ENCODE measurements at places on chromosomes 4 and X.

GRCh38 chrX:39866229-39866628, 231.5 kb downstream of the BCOR start:
- DNase-seq, result no peak

DNA sequence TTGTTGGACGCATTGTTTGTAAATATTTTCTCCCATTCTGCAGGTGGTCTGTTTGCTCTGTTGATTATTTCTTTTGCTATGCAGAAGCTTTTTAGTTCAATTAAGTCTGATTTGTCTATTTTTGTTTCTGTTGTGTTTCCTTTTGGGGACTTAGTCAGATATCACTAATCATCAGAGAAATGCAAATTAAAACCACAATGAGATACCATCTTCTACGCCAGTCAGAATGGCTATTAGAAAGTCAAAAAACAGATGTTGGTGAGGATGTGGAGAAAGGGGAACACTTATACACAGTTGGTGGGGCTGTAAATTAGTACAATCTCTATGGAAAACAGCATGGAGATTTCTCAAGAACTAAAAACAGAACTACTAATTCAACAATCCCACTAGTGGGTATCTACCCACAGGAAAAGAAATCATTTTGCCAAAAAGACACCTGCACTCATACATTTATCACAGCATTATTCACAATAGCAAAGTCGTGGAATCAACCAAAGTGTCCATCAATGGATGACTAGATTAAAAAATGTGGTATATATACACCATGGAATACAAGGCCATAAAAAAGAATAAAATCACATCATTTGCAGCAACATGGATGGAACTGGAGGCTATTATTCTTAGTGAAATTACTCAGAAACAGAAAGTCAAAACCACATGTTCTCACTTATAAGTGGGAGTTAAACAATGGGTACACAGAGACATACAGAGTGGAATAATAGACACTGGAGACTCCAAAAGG, 8.1 kb downstream of the COQ2 start:
- DNase-seq, result no peak

DNA sequence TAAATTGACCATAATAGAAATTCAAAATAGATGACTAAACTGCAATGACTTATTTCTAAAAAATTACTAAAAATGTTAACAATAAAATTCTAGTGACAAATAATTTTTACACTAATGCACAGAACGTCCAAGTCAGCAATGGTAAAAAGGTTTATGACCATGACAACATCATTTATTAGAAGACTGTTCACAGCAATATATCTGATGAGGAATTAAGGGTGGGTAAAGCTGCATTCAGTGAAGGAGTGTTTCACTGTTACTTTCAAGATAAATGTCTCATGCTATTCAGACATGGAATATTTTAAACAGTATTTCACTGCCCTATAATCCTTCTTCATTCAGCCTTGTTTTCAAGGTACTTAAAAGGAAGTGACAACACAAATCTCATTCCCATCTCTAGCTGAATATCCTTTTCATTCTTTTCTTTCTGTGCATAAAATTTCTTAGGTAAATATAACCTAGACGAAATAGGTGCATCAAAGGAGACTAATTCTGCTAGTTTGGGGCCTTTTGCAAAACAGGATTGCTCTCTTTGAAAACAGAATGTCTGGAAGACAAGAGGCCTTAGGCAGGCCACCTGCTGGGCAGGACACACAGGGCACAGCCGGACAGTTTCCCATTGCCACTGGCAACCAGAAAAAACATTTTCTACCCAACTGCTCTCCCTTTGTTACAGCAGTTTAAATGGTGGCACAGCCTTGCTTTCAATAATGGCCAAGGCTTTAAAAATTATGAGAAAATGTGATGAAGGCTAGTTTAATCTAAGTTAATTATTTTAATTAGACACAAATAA, 600.3 kb downstream of the SPRY1 start:
- no peak for DNase-seq

DNA sequence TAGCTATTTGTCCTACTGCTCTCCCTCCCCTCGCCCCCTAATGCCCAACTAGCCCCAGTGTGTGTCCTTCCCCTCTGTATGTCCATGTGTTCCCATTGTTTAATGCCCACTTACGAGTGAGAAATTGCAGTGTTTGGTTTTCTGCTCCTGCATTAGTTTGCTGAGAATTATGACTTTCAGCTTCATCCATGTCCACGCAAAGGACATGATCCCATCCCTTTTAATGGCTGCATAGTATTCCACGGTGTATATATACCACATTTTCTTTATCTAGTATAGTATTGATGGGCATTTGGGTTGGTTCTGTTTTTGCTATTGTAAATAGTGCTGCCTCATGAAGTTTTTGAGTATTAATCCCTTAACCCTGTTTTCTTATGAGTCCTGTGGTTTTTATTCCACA, 33.6 kb upstream of the CFAP299 start:
- no peak for DNase-seq

DNA sequence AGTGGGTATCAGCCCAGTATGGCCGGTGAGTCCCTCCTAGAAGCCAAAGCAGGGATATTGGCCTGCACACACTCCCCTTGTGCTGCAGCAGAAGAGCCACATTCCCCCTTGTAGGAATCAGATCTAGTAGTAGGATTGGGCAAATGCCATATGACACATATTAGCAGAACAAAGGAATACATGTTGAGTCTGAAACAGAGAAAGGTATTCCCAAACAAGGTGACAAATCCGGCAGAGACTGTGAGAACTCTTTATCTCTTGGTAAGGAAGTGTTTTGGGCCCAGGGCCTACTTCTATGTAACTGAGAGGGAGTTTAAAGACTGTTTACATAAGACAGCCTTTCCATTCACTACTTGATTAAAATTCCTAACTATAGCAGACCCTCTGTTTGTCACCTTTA, 1382.0 kb downstream of the FAM133A start:
- no peak for DNase-seq

DNA sequence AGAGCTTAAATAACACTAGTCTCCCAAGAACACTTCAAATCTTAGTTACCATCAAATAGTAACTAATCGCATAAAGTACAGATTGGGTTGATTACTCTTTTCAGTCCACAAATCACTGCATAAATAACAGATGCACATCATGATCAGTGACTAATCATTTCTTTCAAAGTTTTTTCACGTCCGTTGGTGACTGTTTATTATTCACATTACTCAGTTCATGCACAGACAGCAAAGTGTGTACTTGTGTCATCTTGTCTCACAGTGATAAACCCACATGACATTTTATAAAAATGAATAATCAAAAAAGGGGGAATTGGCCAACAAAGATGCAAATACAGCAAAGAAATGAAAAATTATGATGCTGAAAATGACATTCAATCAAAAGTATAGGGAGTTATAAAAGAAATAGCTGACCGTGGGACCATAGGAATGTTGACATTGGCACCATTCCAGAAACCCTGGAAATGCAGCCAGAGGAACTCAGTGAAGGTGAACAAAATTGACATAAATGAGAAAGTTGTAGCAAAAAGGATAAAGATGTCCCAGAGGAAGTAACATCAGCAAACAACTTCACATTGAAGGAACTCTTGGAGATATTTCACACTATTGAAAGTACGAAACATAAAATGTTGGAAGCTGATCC, 161.5 kb downstream of the SOX3 start:
- DNase-seq, result no peak

DNA sequence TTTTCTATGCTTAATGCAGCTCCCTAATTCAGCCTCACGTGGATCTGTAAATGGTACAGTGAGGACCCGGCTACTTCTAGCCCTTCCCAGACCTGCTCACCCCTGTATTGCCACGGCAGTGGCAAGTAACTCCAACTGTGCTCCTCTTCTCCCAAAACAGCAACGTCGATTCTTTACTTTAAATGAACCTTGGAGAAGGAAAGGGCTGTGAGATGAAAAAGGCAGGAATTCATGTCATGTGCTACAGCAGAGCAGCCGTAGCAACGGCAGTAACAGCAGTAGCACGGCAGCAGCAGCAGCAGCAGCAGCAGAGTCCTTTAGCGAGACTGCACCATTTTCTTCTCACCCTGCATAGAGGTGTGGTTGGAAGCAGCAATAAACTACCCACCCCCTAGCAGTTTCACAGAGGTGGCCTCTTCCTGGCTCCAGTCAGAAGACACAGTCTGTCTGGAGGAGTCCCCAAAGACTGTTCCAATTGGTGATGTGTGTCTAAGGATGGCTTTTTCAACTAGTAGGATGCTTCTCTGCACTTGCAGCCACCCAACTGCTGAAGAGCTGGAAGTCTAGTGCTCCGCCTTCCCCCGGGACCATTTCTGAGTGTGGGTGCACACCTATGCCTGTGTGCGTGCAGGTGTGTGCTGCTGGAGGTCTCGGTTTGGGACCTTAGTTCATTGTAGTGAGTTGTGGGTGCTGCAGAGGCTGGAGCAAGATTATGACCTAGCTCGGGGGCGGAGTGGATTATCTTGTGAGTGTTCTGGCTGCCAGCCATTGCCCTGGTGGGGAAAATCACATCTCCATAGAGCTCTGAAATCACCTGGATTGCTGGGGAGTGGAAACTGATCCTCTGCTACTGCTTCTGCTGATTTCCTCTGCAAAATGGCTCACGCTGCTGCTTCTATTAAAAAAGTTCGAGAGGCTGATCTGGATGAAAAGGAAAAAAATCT, 67.2 kb downstream of the ANK2 start:
- DNase-seq, result no peak

- DNase-seq, result no peak
Observed at GRCh38 chr4:7647600-7648543, 213.1 kb upstream of the PSAPL1 start.

- no peak for DNase-seq
Observed at GRCh38 chr4:38273407-38273806, 313.2 kb downstream of the PTTG2 start.

DNA sequence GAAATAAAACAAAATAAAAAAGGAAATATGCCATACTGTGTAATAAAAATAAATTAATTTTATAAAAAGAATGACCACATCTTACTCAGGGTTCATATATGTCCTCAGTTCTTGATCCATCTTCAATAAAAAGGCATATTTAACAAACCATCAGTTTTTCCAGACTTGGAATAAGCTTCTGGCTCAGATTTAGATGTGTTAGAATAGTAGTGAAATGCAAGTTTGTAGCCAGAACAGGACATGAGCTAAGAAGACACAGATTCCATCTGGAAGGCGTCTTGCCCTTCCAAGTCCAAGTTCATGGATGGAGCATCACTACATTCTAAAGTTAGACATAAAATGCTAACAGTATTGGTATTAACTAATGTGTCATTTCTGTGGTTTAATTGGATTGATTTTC, 10.3 kb upstream of the LSM6 start:
- DNase-seq, result no peak

- DNase-seq, result no peak
Observed at GRCh38 chr4:87961993-87962392, 13.5 kb upstream of the SPP1 start.

GRCh38 chr4:89111833-89112563, 665 bp downstream of the TIGD2 start:
- no peak for DNase-seq

DNA sequence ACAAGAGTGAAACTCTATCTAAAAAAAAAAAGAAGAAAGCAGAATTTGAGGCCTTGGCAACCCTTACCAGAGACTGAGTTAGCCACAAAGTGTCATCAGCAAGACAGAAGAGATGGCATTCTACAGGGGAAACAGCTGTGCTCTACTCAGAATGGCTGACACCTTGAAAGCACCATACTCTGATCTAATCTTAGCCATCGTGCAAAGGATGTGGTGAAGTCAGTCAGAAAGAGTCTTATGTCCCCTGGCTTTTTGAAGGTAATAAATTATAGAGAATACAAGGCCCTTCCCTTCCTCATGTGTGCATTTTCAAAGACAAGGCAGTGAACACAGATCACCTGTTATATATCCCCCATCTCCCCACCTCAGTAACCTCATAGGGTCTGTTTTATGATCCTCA, 13.2 kb downstream of the CLNK start:
- no peak for DNase-seq

DNA sequence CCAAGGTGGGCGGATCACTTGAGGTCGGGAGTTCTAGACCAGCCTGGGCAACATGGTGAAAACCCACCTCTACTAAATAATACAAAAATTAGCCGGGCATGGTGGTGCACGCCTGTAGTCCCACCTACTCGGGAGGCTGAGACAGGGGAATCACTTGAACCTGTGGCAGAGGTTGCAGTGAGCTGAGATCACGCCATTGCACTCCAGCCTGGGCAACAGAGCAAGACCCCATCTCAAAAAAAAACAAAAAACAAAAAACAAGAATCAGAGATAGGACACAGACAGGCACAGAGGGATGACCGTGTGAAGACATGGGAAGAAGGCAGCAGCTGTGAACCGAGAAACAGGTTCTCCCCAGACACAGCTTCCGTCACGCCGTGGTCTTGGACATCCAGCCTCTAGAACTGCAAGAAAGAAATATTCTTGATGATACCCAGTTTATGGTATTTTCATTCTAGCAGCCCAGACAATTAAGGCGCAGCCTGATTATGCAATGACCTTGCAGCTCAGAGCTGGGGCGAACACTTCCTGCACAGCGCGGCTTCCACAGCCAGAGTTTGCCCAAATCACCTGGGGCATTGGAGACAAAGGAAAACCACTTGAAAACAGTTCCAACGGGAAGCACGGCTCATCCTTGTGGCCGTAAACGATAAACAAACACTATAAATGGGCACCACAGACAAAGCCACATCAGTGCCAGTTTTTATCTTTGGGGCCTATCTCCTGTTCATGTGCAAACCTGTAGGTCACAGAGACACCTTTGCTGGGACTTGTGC, 4.2 kb upstream of the ARSD start:
- DNase-seq, result no peak

DNA sequence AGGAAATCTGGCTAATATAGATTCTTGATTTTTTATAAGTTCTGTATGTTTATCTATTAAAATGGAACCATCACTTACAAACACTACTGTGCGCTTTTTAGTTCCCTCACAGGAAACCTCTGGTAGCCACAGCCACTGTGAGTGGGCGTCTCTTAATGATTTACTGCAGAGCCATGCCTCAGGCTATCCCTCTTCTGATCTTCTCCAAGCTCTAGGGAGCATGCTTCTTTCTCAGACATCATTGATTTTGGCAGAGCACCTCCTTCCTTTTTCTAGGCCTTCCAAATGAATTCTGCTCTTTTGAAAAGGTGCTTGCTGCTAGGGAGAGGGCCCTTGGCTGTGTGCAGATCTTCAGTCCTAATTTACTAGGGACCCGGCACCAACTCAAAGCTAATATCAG, 61.1 kb upstream of the STS start:
- no peak for DNase-seq

DNA sequence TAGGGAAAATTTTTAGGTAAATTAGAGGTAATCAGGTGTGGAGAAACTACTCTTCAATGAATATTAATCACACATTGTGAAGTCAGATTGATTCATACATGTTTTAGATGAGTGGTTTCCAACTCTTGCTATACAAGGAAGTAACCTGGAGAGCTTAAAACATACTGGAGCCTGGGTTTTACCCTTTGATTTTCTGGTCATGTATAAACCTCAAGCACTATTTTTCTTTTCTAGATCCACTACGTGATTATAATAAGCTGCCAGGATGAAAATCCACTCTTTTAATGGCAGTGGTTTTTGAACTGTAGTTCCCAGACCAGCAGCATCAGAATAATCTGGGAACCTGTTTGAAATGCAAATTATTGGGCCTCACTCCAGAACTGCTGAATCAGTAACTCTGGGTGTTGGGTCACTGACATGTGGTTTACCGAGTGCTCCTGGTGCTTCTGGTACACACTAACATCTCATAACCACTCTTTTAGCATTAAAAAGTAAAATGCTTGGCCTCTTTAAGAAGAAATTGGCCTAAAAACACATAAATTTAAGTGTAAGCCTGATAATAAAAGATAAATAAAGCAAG, 63.4 kb downstream of the DCAF12L1 start:
- no peak for DNase-seq

- DNase-seq, result no peak
Observed at GRCh38 chr4:79281566-79282359, 44.1 kb downstream of the NAA11 start.
